ENCODE measurements at places on chromosomes 7 and 10. TPM values are rescaled to one million over a fixed set of nuclear protein-coding genes. Genes with fewer than 3 reads are reported as not detected.
A peak's percentile ranks its signal among the peaks of the same experiment; 100 is the strongest.

- no peaks in the 10 kb centered on the region for H3K36me3 ChIP-seq
- peaks cover 35% of the 10 kb centered on the region for H3K4me1 ChIP-seq
- no peak overlapping the region for H3K4me3 ChIP-seq
- no peak for DNase-seq
Observed at GRCh38 chr10:3476186-3476585, 303.6 kb upstream of the PITRM1 start.

GRCh38 chr10:82319562-82319961 is 444.6 kb downstream of the NRG3 start:
- no peaks in the 10 kb centered on the region for H3K27me3 ChIP-seq
- H3K27ac ChIP-seq, result no peak overlapping the region
- H3K4me3 ChIP-seq, result no peak overlapping the region
- DNase-seq, result no peak
- H3K4me1 ChIP-seq, result no peaks in the 10 kb centered on the region
- H3K36me3 ChIP-seq, result no peaks in the 10 kb centered on the region

DNA sequence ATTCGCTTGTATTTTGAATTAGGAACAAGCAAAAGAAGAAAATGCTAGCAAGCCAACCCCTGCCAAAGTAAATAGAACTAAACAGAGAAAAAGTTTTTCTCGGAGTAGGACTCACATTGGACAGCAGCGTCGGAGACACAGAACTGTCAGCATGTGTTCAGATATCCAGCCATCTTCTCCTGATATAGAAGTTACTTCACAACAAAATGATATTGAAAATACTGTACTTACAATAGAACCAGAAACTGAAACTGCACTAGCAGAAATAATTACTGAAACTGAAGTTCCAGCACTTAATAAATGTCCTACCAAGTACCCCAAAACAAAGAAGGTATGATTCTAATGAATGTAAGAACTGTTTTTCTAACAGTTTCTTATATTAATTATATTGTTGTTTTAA is 87.9 kb downstream of the KMT2E start:
- no peak for DNase-seq
- H3K36me3 ChIP-seq, result peaks cover 56% of the 10 kb centered on the region
- no peak overlapping the region for H3K27ac ChIP-seq
- H3K27me3 ChIP-seq, result no peaks in the 10 kb centered on the region

DNA sequence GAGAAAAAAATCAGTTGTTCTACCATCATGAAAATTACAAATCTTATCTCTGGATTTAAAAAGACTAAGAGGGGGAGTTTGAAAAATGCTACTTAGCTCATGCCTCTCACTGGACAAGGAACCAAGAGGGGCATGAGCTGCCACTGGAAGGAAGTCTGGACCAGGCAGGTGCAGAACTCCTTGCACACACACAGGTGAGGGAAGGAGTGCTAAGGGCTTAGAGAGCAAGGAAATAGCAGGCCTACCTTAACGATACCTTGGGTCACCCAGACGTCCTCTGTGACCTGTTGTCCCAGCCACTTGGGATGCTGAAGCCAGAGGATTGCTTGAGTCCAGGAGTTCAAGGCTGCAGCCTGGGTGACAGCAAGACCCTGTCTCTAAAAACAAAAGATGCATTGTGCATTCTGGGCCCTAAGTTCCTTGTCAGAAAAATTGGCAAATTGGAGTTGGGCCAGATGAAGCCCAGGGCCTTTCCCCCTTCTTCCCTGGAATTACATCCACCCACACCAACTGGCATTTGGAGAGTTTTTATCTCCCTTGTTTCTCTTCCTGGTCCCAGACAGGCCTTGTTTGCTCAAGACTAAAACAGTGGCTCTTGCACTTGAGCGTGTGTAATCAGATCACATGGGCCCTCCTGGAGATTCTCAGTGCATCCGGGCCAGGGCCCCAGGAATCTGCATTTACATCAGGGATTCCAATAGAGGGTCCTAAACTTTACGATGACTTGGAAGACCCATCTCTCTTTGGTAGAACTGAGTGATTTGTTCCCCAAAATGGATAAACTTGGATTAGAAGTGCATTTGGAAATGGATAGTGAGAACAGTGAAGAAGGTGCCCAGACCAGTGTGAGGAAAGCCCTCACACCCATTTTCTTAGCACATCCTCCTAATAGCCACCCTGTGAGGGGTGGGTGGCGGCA is 3.0 kb downstream of the DDIT4 start:
- peak; percentile 62 for DNase-seq
- H3K4me1 ChIP-seq, result peaks cover 33% of the 10 kb centered on the region
- H3K27ac ChIP-seq, result peak overlapping the region; percentile 99
- H3K27me3 ChIP-seq, result no peaks in the 10 kb centered on the region
- H3K4me3 ChIP-seq, result peak overlapping the region; percentile 95

GRCh38 chr7:129855234-129855673 is 97.5 kb downstream of the UBE2H start:
- DNase-seq, result no peak
- peaks cover 2% of the 10 kb centered on the region for H3K36me3 ChIP-seq
- no peaks in the 10 kb centered on the region for H3K27me3 ChIP-seq
- peaks cover 53% of the 10 kb centered on the region for H3K4me1 ChIP-seq
- H3K4me3 ChIP-seq, result no peak overlapping the region

ACBD7 gene
- total RNA-seq, result 2.4 TPM

- no peaks in the 10 kb centered on the region for H3K27me3 ChIP-seq
- peaks cover 14% of the 10 kb centered on the region for H3K36me3 ChIP-seq
- H3K4me3 ChIP-seq, result no peak overlapping the region
- H3K4me1 ChIP-seq, result no peaks in the 10 kb centered on the region
- DNase-seq, result no peak
- no peak overlapping the region for H3K27ac ChIP-seq
Observed at GRCh38 chr10:68796605-68797004, 30.7 kb upstream of the STOX1 start.

- no peak overlapping the region for H3K4me3 ChIP-seq
- no peak overlapping the region for H3K27ac ChIP-seq
- H3K4me1 ChIP-seq, result peaks cover 5% of the 10 kb centered on the region
- no peaks in the 10 kb centered on the region for H3K27me3 ChIP-seq
- H3K36me3 ChIP-seq, result peaks cover 37% of the 10 kb centered on the region
- DNase-seq, result no peak
Observed at GRCh38 chr7:128755075-128755818, 16.1 kb downstream of the CALU start.

DNA sequence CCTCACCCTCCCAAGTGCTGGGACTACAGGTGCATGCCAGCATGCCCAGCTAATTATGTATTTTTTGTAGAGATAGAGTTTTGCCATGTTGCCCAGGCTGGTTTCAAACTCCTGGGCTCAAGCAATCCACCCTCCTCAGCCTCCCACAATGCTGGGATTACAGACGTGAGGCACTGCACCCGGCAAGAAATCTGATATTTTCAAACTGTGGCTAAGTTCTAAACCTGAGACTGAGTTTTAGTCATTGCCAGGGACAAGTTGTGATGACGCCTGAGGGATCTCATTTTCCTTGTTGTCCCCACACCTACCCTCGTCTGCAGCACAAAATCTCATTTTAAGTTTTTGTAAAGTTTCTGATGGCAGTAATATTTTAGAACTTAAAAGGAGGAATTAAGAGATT is 9.8 kb downstream of the AUTS2 start:
- no peak overlapping the region for H3K4me3 ChIP-seq
- DNase-seq, result no peak
- H3K36me3 ChIP-seq, result no peaks in the 10 kb centered on the region
- peaks cover 15% of the 10 kb centered on the region for H3K27me3 ChIP-seq
- H3K27ac ChIP-seq, result no peak overlapping the region

CPA1 gene
- not detected for total RNA-seq

ANKRD1 gene
- not detected for total RNA-seq

ZNF727 gene
- 1.1 TPM for total RNA-seq

GRCh38 chr7:130400120-130400572 is 19.9 kb downstream of the CPA1 start:
- DNase-seq, result no peak
- H3K36me3 ChIP-seq, result peaks cover 24% of the 10 kb centered on the region
- H3K27me3 ChIP-seq, result no peaks in the 10 kb centered on the region
- no peak overlapping the region for H3K4me3 ChIP-seq
- peaks cover 5% of the 10 kb centered on the region for H3K4me1 ChIP-seq

DNA sequence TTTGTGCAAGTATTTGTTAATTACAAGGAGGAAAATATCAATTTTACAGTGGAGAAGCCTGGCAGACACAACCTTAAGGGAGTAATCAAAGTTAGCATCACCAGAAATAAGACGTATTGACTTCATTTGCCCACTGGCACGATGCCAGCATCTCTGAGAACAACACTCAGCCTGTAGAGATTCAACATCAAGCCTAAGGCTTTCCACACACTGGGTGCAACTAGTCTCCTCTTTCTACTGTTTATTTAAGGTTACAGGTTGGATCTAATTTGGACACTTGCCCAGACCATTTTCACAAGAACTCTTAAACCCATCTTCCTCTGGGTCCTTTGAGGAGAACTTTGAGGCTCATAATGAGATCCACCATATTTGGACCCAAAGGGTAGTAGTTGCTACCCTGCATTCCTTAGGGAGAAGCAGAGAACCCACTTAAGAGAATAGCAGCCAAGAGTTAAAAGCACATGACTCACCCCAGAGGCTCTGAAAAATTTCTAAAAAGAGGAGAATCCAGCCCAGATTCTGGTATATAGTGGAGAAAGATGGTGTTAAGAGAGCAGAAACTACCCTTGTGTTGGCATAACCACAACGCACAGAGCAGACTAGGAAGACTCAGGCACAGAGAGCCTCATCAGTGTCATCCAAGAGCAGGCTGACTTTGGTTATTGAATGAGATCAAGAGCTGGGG is 97.3 kb downstream of the CCDC71L start:
- no peak overlapping the region for H3K4me3 ChIP-seq
- H3K27me3 ChIP-seq, result peaks cover 4% of the 10 kb centered on the region
- DNase-seq, result no peak
- no peak overlapping the region for H3K27ac ChIP-seq

DNA sequence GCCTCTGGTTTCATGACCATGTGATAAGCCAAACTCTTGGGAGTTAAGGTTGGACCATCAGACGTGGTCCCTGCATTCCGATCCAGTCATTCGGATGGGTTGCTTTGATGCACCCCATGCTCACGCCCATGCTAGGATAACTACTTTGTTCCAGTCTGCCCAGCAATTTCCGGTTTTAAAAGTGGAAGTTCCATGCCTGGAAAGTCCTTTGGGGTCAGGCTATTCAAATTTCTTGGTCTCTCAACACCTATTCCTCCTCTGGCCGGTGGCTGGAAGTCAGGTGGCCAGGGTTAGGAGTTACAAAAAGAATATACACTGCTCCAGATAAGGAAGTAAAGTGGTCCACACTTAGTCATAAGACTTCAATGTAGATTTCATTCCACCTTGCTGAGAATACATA is 37.7 kb upstream of the HABP2 start:
- no peak for DNase-seq
- H3K4me1 ChIP-seq, result no peaks in the 10 kb centered on the region
- H3K27ac ChIP-seq, result no peak overlapping the region
- no peak overlapping the region for H3K4me3 ChIP-seq
- H3K36me3 ChIP-seq, result no peaks in the 10 kb centered on the region

DNA sequence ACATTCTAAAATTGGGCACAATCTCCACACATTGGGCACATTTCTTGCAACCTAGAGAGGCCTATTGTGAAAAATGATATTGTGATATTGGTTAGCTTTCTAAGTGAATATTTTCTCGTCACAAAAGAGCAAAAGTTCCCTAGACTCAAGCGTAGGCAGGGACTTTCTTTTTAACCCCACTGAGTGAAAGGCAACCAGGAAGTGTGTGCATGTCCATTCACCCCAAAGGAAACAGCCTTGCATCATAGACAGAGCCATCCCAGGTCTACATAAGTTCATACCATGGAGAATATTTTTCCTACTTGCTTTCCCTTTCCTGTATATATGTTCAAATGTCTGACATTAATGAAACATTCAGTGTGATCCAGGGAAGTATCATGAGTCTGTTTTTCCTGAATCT is 84.2 kb upstream of the AGBL3 start:
- H3K36me3 ChIP-seq, result no peaks in the 10 kb centered on the region
- no peak for DNase-seq
- H3K27ac ChIP-seq, result no peak overlapping the region
- no peaks in the 10 kb centered on the region for H3K27me3 ChIP-seq
- H3K4me3 ChIP-seq, result no peak overlapping the region

GRCh38 chr10:76553263-76554032 is 1084.2 kb downstream of the KCNMA1 start:
- no peak overlapping the region for H3K4me3 ChIP-seq
- no peaks in the 10 kb centered on the region for H3K36me3 ChIP-seq
- H3K27ac ChIP-seq, result no peak overlapping the region
- H3K27me3 ChIP-seq, result no peaks in the 10 kb centered on the region
- no peak for DNase-seq

GRCh38 chr10:103047381-103047780 is 129.3 kb downstream of the CNNM2 start:
- H3K27me3 ChIP-seq, result no peaks in the 10 kb centered on the region
- H3K36me3 ChIP-seq, result no peaks in the 10 kb centered on the region
- no peaks in the 10 kb centered on the region for H3K4me1 ChIP-seq
- no peak overlapping the region for H3K4me3 ChIP-seq

LLCFC1 gene
- not detected for total RNA-seq

POU6F2 gene
- total RNA-seq, result not detected

CHAT gene
- not detected for total RNA-seq

PLEKHS1 gene
- 0.09 TPM for total RNA-seq

- DNase-seq, result no peak
- H3K27me3 ChIP-seq, result peaks cover 2% of the 10 kb centered on the region
- H3K4me1 ChIP-seq, result no peaks in the 10 kb centered on the region
- H3K27ac ChIP-seq, result no peak overlapping the region
- H3K36me3 ChIP-seq, result no peaks in the 10 kb centered on the region
Observed at GRCh38 chr7:79434098-79434497, 19.4 kb downstream of the MAGI2 start.

DNA sequence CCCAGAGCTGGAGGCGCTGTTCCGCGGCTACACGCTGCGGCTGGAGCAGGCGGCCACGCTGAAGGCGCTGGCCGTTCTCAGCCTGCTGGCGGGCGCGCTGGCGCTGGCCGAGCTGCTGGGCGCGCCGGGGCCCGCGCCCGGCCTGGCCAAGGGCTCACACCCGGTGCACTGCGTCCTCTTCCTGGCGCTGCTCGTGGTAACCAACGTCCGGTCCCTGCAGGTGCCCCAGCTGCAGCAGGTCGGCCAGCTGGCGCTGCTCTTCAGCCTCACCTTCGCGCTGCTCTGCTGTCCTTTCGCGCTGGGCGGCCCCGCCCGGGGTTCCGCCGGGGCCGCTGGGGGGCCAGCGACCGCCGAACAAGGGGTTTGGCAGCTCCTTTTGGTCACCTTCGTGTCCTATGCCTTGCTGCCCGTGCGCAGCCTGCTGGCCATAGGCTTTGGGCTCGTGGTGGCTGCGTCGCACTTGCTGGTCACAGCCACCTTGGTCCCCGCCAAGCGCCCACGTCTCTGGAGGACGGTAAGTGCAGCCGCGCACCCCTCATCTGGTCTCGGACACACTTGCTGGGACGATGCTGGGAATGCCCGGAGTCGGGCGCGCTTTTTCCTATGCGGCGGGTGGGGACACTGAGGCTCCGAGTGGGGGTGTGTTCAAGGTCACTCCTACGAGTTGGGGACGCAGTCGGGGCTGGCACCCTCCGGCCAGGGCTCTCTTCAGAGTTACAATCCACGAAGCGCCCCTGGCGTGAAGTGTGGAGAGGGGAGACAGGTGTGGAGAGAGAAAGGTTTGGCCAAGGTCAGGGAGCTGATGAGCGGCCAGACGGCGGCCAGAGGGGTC is 717 bp downstream of the ADCY1 start:
- DNase-seq, result peak; percentile 30
- no peaks in the 10 kb centered on the region for H3K36me3 ChIP-seq
- H3K27ac ChIP-seq, result no peak overlapping the region

- no peaks in the 10 kb centered on the region for H3K4me1 ChIP-seq
- H3K36me3 ChIP-seq, result peaks cover 7% of the 10 kb centered on the region
- no peak for DNase-seq
- H3K4me3 ChIP-seq, result no peak overlapping the region
Observed at GRCh38 chr10:37752334-37752875, 105.0 kb downstream of the ZNF248 start.

Measured in activated CD4-positive, alpha-beta T cell treated with anti-CD3 and anti-CD28 coated beads for 36 hours (primary cell).